ENCODE measurements at places on chromosomes 1 and 21.

GRCh38 chr1:90534116-90534515 is 183.0 kb downstream of the BARHL2 start:
- DNase-seq: no peak

DNA sequence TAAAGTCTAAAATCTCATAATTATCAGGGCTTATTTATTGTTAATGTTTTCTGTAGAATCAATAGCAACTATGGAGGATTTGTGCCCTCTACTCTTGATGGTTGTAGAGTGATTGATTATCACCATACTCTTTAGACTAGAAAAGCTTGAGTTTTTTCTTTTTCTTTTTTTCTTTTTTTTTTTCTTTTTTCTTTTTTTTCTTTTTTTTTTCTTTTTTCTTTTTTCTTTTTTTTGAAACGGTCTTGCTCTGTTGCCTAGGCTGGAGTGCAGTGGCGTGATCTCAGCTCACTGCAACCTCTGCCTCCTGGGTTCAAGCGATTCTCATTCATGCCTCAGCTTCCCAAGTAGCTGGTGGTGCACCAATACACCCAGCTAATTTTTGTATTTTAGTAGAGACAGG is 29.7 kb downstream of the TOR1AIP1 start:
- DNase-seq: no peak

DNA sequence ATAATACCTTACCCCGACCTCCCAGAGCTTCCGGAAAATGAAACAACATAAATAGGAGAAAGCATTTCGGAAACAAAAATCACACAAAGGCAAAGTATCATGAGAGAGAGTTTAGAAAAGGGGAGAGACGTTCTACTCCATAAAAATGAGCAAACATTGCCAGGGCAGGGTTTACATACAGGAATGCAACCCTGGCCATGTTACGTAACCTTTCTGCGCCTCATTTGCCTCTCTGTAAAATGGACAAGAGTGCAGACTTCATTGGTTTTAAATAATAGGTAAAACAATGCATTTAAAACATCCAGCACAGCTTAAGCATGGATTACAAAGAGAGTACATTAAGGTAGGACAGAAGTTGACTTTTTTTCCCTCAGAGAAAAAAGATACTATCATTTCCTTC is 45.6 kb downstream of the PHC2 start:
- DNase-seq: no peak

DNA sequence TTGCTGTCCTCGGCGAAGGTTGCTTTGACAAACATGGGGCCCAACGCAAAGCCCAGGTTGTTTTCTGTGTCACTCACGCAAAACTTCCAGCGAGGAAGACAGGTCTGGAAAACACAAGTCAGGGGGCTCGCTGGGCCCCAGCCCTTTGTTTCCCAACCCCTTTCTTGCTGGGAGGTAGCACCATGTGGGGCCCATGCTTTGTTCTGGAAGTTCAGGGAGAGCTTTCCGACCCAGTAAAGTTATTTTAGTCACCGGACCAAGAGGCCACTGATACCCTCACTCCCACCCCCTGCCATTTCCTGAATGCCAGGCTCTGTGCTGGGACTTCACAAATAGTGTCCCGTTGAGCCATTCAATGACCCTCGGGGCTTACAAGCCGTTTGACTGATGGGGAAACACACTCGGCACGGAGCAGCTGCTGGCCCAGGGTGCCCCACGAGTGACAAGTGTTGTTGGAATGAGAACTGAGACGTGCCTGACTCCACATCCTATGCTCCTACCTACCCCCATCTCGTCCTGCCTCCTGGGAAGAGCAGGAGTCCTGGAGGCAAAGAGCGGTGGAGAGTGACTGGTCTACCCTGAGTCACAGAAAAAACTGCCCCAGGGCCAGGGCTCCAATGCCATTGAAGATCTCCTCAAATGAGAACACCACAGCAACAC is 52.0 kb downstream of the ECE1 start:
- DNase-seq: no peak

DNA sequence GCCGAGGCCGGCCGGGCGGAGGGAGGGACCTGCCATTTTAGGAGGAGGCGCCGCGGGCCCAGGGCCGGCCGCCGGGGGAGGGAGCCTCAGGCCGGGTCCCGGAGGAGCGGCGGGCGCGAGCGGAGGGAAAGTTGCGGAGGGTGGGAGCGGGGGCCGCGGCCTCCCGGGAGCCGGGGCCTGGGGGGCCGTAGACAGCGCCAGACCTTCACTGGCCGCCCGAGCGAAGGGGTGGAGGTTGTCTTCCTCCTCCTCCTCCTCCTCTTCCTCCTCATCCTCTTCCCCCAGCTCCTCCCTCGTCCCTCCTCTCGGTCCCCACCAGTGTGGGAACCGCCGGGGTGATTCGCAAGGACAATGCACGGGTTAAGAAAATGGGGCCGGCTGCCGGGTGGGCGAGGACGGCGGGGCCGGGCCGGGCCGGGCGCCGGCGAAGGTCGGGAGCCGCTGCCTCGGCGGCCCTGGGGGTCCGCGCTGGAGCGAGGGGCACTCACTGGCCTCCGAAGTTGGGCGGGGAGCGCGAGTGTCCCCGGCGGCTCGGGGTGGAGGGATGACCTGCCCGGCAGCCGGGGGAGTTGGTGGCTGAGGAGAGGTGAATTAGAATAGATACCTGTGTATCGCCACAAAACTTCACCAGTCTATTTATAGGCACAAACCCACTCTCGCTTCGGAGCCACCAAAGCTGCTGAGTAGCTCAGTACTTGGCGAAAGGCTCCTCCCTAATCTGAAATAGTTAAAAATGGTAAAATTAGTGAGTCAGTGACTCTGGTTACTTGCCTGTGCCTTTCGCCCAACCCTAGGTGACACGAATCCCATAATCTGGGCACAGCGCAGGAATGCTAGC is 1.3 kb downstream of the DYRK1A start:
- DNase-seq: peak; percentile 21

GRCh38 chr1:205382561-205382960 is 25.8 kb upstream of the KLHDC8A start:
- DNase-seq: no peak

DNA sequence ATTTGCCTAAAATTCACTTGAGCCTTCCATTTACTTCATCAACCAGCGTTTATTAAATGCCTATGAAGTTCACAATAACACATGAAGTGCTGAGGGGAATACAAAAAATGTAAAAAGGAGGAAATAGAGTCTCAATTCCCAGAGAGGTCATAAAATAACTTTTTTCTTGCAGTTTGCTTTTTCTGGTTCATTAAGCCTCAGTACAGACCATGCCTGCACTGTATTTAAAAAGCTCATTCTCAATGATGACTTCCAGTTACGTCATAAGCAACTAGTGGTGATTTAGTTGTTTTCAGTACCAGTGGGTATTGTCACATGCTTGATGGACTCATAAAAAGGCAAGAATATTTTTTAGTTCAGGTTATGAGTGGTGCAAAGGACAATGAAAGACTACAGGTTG is 160.1 kb upstream of the UBE2U start:
- DNase-seq: no peak

DNA sequence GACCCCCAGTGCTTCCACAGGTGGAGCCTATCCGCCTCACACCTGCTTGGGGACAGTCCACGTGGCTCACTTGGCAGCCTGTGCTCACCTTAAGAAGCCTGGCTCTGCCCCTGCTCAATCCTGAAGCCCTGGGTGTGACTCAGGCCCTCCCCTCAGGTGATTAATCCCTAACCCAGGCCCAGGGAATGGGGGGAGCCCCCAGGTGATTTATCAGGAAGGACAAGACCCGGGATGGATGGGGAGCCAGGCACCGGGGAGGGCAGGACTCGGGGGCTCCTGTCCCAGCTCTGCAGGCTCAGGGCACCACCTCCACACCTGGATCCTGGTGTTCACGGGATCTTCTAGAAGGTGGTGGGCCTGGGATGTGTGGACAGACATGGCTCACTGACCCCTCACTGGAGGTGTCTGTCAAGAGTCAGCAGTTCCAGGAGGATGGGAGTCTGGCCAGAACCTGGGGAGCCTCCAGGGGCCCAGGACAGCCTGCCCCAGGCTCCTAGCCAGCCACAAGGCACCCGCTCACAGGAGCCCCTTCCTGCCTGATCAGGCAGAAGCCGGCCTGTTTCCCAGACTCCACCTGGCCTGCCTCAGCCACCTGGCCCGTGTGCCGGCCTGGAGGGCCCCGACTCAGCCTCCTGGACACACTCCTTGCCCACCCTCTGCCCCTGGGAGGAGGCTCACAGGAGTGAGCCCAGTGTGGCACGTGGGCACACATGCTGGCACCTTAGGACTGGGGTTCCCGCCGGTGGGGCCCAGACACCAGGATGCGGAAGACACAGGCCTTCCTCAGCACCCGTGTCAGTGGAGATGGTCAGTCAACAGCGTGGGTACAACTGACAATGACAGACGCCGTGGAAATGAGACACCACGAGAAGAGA is 38.6 kb upstream of the COL6A1 start:
- DNase-seq: no peak

- no peak for DNase-seq
Measured at GRCh38 chr1:199931666-199932377, 95.7 kb upstream of the NR5A2 start.

DNA sequence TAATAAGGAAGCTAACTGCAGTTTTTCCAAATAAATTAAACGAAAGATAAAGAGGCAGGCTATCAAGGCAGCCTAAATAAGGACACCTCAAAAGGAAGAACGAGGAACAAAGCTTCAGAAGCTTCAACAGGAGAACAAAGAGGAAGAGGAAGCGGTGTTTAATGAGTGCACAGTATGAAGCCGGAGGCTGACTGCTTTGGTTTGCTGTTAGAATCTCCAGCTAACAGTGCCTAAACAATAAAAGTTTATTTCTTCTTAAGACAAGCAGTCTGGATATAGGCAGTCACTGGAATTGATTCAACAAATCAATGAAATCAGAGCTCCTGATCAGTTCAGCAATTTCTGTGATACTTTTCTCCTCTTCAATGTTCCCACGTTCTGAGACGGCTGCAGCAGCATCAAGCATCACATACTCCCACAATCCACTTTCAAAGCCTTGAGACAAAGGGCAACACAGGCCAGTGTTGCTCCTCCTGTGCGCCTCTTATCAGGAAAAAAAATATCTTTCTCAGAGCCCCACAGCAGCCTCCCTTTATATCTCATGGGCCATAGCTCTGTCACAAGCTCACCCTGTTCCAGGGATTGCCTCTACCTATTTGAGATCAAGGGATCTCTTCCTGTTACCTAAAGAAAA is 365.6 kb upstream of the ST6GALNAC5 start:
- DNase-seq: no peak

DNA sequence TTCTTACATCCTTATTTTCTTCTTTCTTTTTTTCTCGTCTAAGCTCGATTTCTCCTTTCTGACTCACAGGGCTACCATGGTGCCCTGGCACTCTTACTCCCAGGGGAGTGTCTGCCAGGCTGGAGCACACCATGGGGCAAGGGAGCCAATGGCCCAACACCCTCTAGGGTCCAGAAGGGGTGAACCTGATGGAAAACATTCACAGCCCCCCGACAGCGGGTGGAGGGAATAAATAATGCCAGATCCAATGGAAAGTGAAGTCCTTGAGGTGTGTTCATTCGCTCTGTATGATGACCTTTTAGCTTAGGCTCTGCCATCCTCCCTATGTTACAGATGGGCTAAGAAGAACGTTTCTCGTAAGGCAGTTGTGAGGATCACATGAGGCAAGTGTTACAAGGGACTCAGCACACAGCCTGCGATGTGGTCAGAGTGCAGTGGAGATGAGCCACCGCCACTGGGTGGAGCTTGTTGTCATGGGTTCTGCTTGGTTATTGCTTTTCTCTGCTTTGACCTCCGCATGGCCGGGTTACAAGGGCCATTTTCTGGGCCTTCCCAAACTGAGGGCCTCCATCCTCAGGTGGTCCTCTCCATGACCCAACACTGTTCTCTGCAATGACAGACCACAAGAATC is 3.5 kb upstream of the FCMR start:
- DNase-seq: peak; percentile 53

DNA sequence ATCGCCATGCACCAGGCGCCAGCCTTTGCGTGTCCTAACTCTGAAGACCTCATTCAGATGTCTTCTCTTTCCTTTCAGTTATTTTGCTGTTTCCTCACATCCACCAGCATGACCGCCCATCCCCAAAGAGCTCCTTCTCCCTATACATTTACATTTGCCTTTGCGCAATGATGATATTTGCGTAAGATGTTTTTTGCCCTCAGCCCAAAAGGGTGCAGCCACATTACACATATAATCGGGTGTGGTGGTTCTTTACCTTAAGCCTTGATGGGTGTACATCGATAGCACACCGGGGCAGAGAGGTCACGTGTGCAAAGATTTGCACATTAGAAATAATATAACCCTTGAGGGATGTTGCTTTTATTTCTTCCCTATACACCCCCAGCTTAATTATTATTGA is 192.8 kb downstream of the HUNK start:
- DNase-seq: no peak

- no peak for DNase-seq
Measured at GRCh38 chr1:228979774-228980173, 244.5 kb downstream of the RHOU start.

DNA sequence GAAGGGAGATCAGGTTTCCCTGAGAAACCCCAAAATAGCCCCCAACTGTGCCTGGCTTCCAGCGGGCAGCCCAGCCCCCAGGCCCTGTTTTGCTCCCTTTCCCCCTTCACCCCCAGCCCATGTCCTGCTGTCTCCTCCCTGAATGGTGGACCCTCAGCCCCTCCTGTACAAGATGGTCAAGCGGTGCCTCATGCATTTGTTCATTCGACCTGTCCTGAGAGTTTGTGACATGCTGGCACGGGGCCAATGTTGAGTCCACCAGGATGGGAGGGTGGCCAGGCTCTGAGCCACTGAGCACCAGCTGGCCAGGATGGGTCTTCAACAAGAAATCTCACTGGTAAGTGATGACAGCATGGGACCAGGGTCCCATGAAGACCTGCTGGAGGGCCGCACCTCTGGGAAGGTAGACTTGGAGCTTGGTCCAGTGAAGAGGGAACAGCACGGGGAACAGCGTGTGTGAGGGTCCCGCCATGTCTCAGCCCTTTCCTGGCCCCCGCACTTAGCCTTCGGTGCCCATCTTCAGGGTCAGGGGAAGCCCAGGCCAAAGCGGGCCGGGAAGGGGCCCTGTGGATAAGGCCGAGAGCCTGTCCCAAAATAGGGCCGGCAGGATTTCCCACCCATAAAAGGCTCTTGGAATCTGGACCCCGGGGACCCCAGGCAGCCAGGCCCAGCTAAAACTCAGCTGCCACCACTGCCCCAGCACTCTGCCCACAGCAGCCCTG is at the start of gene CALML6:
Gene CALML6 (plus strand): TSS at position 290 of the 722 bp plus-strand sequence. CDS start 21 bp downstream, at position 311.
- no peak for DNase-seq

- DNase-seq: no peak
Measured at GRCh38 chr1:101820071-101820470, 176.7 kb downstream of the OLFM3 start.

GRCh38 chr1:233598891-233599541 is 14.9 kb upstream of the KCNK1 start:
- DNase-seq: peak; percentile 23

DNA sequence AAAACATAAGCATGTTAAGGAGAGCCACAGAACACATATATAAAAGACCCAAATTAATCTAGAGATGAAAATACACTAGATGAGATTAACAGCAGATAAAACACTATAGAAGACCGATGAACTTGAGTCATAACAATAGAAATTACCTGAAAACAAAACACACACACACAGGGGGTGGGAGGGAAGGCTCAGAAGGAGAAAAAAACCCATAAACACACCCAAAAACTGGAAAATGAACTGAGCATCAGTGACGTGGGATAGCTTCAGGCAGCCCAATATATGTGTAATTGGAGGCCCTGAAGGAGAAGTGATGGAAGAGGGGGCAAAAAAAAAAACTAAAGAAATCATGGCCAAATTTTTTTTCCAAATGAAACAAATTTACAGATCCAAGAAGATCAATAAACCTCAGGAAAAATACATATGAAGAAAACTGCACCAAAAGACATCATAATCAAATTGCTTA is 11.4 kb downstream of the ALDH9A1 start:
- DNase-seq: no peak

GRCh38 chr1:152747831-152748230 is 10.0 kb upstream of the KPRP start:
- no peak for DNase-seq

- no peak for DNase-seq
Measured at GRCh38 chr1:171860696-171861095, 19.4 kb downstream of the DNM3 start.
